ENCODE measurements at places on chromosomes 11 and 22.
A peak's percentile ranks its signal among the peaks of the same experiment; 100 is the strongest.

- DNase-seq: peak; percentile 7
Measured at GRCh38 chr22:18156878-18157713, 7.1 kb downstream of the USP18 start.

GRCh38 chr11:75907906-75908527 is 93.0 kb downstream of the UVRAG start:
- DNase-seq: no peak

DNA sequence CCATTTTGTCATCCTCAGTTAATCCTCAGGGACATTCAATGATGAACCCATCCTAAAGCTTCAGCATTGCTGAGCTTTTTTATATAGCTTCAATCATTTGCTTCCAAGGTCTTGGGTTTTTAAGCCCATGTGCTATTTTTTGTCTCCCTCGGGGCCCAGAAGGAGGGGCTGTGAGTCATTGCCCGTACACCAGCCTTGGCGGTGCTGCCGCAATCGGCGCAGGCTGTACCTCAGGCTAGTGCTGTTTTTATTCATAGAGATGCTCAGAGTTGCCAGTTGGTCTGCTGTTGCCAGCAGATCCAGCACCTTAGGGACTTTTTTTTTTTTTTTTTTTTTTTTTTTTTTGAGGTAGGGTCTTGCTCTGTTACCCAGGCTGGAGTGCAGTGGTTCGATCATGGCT is 35.5 kb downstream of the ACO2 start:
- DNase-seq: no peak

DNA sequence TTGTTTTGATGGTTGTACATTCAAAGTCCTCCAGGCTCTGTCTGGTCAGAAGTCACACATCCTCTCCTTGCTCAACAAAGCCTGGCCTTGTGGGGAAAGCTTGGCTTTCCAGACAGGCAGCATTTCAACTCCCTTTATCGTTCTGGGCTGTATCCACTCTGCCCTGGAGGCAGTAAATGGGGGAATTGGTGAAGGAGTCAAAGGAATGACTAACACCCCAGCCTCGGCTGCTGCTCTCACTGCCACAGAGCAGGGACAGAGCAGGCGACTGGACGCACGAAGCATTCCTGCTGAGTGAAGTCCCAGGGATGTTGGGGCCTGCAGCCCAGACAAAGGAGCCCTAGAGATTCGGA is 52.8 kb downstream of the WNT11 start:
- no peak for DNase-seq

DNA sequence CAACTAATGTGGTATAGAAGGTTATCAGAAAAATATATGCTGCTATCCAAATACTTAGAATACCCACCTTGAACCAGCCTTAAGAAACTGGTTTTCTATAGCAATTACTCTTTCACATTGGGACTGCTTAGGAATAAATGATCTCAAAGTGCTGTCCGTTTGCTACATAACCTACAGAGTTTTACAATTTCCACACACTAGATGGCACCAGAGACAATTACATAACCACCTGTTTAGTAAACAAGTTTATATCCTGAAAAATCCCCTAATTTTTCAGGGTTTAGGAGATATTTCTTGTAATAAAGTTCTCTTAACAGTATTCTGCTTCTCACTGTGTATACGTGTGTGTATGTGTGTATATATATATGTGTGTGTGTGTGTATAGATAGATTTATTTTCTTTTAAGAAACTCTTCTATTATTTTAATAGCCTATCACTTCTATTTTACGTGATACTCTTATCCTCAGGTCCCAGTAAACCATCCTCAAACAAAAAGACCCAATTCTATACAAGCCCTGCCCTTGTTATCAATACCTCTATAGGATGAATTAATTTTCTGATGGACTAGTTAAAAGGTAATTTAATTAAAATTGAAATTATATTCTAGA is 6.7 kb upstream of the OR5I1 start:
- no peak for DNase-seq

- DNase-seq: no peak
Measured at GRCh38 chr22:30561402-30562189, 12.9 kb downstream of the GAL3ST1 start.

GRCh38 chr11:62081378-62082291 is 42.2 kb upstream of the INCENP start:
- peak; percentile 73 for DNase-seq

- no peak for DNase-seq
Measured at GRCh38 chr22:41933411-41934177, 7.0 kb upstream of the TNFRSF13C start.

DNA sequence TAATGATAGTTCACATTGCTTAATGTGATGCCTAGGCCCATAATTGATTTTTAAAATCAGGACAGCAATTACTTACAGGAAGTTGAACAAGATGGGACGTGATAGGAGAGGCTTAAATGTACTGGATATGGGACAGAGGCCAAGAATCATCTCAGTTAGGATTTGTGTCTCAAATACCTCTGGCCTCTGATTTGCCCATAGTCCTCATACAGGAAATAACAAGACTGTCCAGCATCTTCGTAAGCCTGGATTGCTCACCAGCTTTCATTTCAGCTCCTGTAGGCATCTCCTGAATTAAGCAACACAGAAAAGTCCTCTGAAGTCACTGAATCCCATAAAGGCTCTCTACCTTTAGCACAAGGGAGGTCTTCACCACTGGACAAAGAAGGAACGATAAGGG is at the start of gene MRGPRX3:
MRGPRX3 (plus strand) TSS at position 231 of the 400 bp plus-strand sequence. CDS start 4,632 bp downstream, outside the sequence.
- no peak for DNase-seq

- DNase-seq: peak; percentile 83
Measured at GRCh38 chr11:1262172-1263006, 39.5 kb downstream of the MUC5B start.

DNA sequence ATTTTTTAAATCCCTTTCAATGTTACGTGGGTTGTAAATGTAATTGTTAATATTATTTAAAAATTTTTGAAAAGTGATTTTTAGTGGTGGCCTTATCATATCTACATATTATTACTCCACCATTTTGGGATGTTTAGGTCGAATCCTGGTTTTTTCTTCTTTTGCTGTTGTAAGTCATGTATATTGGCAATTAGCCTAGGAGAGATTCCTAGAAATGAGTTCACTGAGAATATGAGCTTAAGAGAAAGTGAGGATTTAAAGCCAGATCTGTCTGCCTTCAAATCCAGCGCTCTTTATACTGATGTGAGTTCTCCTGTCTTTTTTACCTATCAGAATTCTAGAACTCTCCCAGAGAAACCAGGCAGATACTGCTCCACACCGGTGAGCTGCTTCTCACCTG is 56.1 kb downstream of the PTPRJ start:
- DNase-seq: no peak

DNA sequence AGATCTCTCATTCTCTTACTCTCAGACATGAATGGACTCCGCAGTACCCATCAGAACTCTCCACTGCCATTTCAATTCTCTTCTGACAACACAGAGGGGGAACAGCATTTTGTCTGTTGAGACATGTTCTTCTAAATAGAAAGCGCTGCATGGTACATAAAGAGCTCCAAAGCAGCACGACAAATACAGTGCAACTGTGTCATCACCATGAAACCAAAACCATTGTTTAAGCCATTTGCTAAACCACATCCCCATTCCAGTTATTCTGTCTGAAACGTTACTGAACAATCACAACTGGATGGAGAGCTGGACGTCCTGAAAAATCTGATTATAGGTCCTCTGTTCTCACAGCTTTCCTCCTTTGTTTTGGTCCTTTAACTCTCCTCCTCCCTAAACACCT is 17.9 kb upstream of the TENM4 start:
- no peak for DNase-seq

GRCh38 chr22:27809226-27809603 is 7.7 kb upstream of the MN1 start:
- no peak for DNase-seq

DNA sequence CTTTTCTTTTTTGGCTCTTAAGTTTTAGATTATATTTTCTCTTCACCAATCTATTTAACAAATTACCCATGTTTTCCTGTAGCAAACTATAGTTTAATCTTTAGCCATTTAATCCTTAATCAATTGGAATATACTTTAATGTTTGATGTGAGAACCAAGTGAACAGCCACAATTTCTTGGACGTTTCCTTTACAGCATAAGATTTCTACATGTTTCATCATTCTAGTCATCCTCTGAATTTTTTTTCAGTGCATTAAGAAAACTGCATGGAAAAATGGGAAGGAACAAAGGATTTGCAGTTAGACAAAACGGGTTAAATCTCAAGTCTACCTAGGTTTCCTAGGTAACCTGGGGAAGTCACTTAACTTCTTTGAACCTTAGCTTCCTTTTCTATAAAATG is 507.1 kb upstream of the CCDC90B start:
- DNase-seq: no peak

- DNase-seq: no peak
Measured at GRCh38 chr22:47400701-47401591, 638.5 kb downstream of the TBC1D22A start.

DNA sequence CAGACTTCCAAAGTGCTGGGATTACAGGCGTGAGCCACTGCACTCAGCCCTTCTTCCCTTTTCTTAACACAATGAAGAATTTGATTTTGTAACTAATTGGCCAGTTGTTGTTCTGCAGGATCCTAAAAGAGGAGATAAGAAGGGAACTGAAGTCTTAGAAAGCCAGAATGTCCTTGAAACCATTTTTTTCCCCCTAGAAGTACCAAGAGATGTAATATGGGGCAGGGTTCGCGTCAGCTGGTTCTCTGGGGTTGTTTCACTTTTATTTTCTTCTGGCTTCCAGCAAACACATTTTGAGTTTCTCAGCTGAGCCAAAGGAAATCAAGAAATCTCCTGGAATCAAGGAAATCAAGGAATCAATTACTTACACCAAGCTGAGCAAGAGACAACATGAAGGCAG is 7.6 kb upstream of the NUCB2 start:
- no peak for DNase-seq

- no peak for DNase-seq
Measured at GRCh38 chr22:23847991-23848864, 9.4 kb upstream of the DERL3 start.

GRCh38 chr22:47543447-47543846 is 781.0 kb downstream of the TBC1D22A start:
- no peak for DNase-seq

DNA sequence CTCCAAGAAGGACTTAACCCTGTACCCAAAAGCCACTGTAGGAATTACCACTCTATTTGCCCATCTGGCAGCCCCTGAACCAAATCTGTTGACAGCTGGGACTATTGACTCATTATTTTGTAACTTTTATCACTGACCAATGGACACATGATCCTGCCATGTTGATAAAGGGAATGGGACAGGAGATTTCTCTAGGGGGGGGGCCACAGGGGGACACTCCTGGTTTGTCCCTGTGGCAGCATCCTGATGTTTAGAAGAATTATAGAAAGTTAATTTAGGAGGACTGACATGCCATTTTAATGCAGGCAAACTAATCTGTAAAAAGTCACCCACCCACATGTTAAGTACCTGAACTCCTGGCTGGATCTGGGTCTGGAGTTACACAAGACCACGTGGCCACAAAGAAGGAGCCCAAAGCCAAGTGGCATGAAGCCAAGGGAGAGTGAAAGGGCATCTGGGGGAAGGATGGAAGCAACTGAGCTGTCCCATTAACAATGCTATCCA is 558.1 kb downstream of the ETS1 start:
- DNase-seq: no peak

GRCh38 chr22:37016134-37016910 is 2.9 kb downstream of the TST start:
- DNase-seq: no peak

Measured in T-cell (primary cell).